ENCODE measurements at places on chromosomes 12 and 14.

DNA sequence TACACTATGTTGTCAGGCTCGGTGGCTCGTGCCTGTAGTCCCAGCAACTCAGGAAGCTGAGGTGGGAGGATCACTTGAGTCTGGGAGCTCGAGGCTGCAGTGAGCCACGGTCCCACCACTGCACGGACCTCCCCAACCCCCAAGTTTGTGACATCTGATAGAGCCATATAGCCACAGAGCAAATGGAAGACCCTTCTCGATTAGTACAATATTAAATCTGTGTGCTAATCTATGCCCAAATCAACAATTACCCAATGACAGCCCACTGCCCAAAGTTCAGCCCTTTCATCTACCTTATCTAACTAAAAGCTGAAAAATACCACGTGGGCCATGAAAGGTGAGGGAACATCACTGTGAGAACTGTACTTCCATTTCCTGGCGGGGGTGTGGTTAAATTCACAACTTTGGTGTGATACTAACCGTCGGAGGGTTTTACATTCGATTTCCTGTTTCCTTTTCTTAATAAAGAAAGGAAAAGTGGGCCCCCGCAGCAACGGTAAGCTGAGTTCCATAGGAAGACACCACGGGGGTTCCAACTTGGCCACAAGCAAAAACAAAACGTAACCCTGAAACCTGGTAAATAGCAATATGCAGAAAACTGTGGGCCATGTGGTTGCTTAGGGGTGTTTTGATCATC is 31.2 kb upstream of the FOS start:
- no peak for DNase-seq

GRCh38 chr12:100706033-100706432 is 88.5 kb upstream of the ANO4 start:
- no peak for DNase-seq

- DNase-seq: peak; percentile 63
Measured at GRCh38 chr14:72904840-72905561, 11.1 kb upstream of the DPF3 start.

DNA sequence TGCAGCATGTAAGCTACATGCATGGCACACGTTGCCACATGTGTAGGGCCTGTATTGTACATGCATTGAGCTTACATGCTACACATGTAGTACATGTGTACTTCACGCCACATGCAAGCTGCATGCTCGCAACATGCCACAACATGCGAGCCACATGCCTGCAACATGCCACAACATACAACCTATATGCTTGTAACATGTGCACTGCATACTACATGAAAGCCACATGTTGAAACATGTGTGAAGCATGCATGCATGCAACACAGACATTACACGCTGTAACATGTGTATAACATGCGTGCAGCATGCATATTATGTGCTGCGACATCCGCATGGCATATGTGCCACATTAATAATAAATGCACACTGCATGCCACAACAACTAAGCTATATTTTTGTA is 9.1 kb upstream of the TMTC1 start:
- DNase-seq: no peak

GRCh38 chr14:78202976-78203375 is 32.8 kb downstream of the NRXN3 start:
- no peak for DNase-seq

GRCh38 chr14:50364792-50365191 is 31.9 kb downstream of the CDKL1 start:
- DNase-seq: no peak

GRCh38 chr12:108646600-108647579 is 13.2 kb upstream of the SELPLG start:
- no peak for DNase-seq

- DNase-seq: no peak
Measured at GRCh38 chr12:7972734-7973456, 36.9 kb upstream of the SLC2A3 start.

- no peak for DNase-seq
Measured at GRCh38 chr14:90780519-90780918, 35.7 kb downstream of the TTC7B start.

DNA sequence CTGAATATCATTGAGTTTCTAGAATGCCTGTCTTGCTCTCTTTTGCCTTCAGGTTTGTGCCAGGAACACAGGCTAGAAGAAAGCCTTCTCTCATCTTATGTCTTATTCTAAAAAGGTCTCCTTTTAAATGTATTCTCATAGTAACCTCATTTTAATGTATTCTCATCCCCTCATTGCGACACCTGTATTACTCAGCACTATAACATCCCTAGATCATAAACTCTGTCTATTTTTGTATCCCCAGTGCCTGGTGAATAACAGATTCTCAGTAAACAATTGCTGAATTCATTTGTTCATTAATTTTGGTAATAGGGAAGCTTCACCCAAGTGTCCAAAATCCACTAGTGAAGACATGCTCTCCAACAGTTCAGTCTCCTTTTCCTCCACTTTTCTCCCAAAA is 8.8 kb upstream of the LRRK2 start:
- no peak for DNase-seq

GRCh38 chr12:48071808-48072207 is 34.1 kb downstream of the SENP1 start:
- no peak for DNase-seq

- no peak for DNase-seq
Measured at GRCh38 chr12:118830296-118830695, 151.0 kb upstream of the SRRM4 start.

DNA sequence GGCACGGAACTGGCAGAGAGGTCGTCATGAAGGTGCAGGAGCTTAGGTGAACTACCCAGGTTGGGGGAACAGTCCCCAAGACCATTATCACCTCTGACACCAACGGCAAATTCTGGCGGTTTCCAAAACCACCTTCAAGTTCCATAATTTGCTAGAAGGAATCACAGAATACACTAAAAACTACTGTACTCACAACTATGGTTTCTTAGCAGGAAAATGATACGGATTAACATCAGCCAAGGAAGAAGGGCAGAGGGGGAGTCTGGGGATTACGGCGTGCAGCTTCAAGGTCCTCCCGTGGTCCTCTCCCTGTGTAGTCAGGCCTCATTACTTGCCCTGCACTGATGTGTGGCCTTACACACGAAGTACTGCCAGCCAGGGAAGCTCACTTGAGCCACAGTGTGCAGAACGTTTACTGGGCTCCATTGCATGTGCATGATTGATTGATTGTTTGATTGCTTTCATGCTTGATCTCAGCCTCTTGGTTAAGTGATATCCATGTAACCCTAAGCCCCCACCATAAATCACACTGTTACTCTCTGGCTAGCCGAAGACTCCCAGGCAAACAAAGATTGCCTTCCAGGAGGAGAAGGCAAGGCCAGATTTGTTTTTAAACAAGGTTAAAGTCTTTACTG is 837 bp upstream of the STX2 start:
- DNase-seq: no peak

GRCh38 chr12:21527451-21528180 is 1.5 kb downstream of the SPX start:
- peak; percentile 68 for DNase-seq

- DNase-seq: no peak
Measured at GRCh38 chr14:33692762-33693161, 258.1 kb downstream of the EGLN3 start.

DNA sequence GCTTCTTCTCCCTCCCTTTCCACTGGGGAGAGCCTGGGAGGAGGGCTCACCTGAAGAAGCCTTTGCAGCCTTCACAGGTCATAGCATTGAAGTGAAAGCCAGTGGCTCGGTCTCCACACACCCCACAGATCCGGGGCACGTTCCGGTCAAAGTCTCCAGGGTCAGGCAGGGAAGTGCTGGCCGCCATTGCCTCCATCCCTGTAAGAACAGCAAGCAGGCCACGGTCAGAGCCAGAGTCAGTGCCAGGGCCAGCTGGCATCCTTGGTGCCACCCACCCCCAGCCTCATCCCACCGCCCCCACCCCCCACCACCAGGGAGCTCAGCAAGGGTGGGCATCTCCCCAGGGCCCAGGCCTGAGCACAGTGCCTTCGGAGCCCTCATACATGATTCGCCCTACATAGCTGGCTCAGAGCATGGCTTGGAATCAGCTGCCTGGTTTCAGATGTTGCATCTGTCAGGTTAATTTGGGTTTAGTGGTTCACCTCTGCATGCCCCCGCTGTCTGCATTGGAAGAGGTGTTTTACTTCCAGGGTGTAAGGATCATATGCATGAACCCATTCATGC is 25.8 kb downstream of the VDR start:
- no peak for DNase-seq

GRCh38 chr12:124538194-124539082 is 29.0 kb downstream of the NCOR2 start:
- no peak for DNase-seq

DNA sequence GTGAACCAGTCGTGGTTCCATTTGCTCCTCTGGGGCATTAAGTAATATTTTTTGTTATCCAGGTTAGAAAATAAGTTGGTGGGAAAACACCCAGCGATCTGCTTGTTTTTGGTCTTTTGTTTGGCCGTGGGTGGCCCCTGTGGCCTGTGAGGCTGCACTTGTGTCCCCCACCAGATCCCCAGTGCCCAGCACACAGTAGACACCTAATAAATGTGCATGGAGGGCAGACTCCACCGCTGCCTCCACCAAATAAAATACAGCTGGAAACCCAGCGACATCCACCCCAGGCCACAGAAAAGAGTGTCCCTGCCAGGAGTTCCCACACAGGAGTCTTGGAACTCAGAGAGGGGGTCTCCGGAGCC is 8.3 kb upstream of the PPP1R13B start:
- no peak for DNase-seq

GRCh38 chr12:118119449-118119879 is 15.7 kb upstream of the VSIG10 start:
- DNase-seq: no peak

DNA sequence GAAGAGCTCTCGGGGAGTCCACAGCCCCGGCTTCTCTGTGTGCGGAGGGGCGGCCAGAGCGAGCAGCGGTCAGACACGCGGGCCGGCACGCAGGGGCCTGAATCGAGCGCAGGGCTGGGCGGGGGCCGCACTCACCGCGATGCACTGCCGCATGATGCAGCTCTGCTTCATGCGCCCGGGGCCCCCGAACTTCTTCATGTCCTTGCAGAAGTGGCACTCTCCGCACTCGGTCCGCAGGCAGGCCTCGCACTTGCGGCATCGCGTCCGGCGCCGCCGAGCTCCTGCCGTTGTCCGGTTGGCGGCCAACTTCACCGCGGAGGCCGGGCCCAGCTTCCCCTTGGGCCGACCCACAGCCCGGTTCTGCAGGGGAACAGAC is 53.1 kb downstream of the RNF34 start:
- no peak for DNase-seq

DNA sequence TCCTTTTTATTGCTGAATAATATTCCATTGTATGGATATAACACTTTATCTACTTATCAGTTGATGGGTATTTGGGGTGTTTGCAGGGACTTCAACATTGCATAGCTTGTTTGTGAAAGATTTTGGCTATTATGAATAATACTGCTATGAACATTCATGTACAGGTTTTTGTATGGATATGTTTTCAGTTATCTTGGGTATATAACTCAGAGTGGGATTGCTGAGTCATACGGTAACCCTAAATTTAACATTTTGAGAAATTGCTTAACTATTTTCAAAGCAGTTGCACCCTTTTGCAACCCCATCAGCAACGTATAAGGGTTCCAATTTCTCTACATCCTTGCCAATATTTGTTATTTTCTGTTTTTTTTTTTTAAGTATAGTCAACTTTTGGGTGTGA is 27.3 kb upstream of the HELB start:
- DNase-seq: no peak

DNA sequence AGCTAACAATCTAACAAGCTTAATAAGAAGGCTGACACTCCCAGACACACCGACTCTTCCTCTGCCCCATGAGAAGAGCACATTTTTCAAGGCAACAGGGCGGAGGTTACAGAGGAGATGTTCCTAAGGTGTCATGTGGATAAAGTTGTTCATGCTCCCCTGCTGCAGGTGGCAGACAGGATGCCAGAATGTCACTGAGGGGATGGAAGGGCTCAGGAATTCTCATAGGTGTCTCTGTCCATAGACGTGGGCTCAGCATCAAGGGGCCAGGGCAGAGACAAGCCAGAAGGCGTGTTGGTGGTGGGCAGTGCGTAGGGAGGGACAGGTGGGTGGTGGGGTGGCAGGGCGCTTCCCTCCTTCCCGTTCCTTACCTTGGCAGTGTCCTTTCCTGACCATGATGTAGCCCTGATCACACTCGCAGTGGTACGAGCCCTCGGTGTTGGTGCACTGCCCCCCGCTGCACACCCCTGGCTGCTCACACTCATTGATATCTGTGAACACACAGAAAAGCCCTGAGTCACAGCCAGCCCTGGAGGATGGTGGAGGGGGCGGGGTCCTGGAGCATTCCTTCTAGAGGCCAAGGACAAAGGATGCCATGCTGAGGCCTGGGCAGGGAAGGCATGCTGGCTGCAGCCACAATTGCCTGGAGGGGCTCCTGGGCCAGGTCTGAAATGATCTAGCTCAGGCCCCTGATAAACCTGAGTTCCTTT is 23.0 kb downstream of the ISCA2 start:
- no peak for DNase-seq

DNA sequence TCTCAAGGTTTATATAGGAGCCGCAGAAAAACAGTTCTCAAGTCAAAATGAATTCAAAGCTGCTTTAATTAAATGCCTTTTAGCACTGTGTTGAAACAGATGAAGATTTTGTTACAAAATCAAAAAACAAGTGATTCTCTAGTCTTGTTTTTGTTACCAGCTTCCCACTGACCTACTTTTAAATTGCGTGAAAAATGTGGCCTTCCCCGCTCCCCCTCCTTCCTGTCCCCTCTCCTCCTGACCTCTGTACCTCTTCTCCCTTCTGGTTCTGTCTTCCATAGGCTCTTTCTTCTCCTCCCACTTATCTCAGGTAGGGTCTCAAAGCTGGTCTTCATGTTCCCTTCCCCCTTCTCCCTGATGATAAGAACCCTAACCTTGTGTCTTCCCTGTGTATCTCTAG is 90.0 kb upstream of the MDM1 start:
- no peak for DNase-seq

DNA sequence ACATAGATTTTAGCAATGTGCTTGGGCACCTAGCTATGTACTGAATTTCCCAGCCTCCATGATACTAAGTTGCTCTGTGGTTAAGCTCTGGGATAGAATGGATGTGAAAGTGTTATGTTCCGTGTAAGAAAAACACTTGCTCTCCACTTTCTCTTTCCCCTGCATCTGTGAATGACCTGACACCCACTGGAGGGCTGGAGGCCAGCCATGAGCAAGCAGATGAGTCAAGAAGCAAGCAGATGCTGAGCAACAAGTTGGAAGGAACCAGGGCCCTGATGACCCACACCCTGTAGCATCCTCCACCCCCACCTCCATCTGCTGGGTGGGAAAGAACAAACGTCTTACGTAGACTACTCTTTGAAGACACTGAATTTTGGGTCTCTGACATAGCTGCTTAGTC is 56.6 kb downstream of the EID3 start:
- no peak for DNase-seq

GRCh38 chr12:19894050-19894449 is 454.8 kb downstream of the AEBP2 start:
- no peak for DNase-seq

GRCh38 chr12:39959031-39959430 is 146.8 kb downstream of the SLC2A13 start:
- DNase-seq: no peak

Data from globus pallidus (tissue), 1 donor.